Stimulated activated CD4-positive, alpha-beta T cell treated with anti-CD3 and anti-CD28 coated beads, Interleukin-2, amount 100 ng/mL, for 24 hours (primary cell): ENCODE measurements at places on chromosomes 5 and 9.

- no peak for DNase-seq
Observed at GRCh38 chr5:150632305-150633160, 7.9 kb upstream of the SYNPO start.

GRCh38 chr9:94554439-94555331 is at the start of gene PCAT7:
Gene PCAT7, plus strand, starts transcription at chr9:94555083.
- DNase-seq: peak; percentile 49

DNA sequence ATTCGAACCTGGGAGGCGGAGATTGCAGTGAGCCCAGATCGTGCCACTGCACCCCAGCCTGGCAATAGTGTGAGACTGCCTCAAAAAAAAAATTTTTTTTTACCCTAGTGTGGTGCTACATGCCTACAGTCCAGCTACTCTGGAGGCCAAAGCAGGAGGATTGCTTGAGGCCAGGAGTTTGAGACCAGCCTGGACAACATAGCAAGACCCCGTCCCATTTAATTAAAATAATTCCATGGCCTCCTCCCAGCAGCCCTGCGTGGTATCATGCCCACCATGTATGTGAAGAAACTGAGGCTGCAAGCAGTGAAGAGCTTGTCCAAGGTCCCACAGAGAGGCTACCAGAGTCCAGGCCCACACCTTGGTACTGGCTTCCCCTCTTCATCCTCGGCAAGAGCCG is 19.4 kb upstream of the PHYHD1 start:
- no peak for DNase-seq

DNA sequence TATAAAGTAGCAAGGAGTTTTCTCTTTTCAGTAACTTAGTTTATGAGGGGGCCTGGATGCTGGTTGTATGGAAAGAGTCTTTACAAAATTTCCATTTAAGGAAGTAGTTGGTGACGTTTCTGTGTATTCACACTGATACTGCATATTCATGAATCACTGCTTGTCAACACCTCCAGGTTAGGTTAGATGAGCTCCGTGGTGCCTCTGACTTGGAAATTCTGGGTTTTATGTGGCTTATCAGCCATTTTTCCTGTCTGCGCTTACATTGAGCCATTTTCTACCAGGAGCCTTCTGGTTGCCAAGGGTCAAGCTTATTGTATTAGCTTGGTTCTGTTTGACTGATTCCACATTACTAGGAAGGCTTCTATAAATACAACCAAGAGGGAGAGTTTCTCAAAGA is 128.3 kb downstream of the SLC28A3 start:
- DNase-seq: no peak

DNA sequence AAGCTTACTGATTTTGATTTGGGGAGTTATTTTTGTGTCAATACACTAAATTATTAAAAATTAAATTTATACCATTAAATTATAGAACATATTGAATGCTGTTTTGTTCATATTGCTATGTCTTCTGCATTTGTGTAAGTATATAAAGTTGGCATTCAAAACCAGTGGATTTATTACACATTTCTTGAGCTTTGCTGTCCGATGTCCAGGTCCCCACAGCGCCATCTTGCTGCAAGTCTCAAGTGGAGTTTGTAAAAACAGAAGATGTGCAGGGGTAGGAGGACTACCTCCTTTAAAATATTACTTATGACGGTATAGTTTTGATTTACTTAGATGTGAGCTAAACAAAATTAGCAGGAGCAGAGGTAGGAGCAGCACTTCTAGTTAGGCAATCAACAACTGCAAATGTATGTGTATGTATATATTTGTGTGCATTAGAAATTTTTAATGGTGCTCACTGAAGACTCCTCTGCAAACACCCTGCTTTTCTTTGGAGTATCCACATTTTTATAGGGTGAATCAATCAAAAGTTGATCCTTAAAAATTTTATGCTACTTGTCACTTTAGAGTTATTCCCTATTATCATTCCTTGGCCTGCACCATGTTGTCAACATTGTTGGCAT is 37.4 kb downstream of the CPEB4 start:
- DNase-seq: peak; percentile 40

DNA sequence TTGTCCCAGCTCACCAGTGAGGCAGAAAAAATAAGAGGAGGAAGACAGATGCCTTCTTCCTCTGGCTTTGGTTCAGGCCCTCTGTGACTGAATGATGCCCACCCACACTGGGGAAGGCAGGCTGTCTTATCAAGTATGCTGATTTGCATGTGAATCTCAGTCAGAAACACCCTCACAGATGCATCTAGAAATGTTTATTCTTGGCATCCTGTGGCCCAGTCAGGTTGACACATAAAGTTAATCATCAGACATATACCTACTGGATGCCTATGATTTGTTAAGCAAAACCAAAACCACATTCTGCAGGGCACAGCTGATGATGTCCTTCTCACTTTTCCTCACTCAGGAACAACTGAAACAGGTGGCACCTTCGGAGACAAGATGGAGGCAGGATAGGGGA is 243.4 kb upstream of the KCNN2 start:
- no peak for DNase-seq

DNA sequence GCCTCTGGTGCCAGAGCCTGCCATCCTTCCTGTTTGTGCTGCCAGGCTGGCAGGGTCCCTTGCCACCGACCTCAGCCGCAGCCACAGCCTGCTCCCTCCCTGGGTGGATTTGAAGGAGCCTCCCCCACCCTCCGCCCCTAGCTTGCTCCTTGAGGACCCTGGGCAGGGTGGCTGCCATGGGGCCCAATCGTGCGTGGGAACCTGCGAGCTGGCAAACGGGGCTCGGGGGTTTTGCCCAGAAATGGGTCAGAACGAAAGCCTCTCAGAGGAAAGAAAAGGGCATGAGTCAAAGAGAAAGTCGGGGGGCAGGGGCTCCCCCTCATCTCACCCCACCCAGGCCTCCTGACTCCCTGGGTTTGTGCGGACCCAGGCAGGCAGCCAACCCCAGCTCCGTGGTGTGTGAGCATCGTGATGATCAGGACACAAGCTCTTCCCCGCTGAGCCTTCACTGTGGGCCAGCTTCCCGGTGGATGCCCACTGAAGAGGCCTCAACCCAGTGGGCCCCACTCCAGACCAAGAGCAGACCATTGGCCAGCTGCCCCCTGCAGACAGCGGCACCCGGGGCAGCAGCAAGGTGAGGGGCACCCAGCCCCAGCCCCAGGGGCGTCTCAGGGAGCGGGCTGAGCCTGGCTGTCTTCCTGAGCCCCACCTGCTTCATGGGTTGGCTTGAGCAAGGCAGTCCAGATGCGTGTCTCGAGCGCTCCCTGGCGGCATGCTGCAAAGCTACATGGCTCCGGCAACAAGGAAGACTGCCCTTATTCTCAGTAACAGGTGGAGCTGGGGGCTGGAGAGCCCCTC is 3.0 kb upstream of the FUT7 start:
- peak; percentile 92 for DNase-seq

DNA sequence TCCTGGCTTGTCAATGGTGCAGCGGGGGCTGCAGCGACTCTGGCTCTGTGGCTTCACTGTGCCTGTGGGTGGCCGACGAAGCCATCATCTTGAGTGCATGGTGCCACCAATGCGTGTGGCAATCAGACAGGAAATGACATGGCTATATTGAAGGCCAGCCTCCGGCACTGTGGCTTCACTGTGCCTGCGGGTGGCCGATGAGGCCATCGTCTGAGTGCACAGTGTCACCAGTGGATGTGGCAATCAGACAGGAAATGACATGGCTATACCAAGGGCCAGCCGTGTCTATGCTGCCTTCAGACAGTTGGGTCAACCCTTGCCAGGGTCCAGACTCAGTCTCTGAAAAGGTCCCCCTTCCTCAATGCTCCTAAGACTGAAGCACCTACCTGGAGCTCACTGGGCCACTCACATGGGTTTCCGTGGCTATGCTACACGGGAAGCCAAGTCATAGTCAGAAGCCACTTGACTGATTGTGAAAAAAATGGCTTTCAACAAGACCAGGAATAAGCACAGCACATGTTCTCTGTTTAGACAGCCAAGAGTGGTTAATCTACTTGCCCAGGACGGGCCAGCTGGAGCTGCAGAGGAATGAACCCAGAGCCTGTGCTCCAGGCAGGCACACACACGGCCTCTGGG is 67.5 kb upstream of the S1PR3 start:
- no peak for DNase-seq

DNA sequence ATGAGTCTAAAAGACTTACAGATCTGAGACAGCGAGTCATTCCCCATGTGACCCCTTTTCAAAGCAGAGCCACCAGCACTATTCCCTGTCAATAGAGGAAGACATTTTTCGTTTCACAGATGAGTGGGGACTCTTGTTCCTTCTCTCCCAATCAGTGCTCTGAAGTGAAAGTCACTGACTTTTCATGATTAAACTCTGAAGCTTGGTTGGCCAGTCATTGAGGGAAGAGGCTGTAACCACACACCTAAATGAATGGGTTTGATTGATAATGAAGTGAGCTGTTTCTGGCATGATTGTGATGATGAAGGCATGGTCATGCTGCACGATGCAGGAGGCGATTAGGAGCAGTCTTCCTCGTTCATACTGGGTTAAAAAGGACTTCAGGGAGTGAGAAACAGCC is 171.9 kb downstream of the ZNF462 start:
- no peak for DNase-seq

GRCh38 chr5:65061974-65062353 is 293.2 kb downstream of the CWC27 start:
- no peak for DNase-seq

DNA sequence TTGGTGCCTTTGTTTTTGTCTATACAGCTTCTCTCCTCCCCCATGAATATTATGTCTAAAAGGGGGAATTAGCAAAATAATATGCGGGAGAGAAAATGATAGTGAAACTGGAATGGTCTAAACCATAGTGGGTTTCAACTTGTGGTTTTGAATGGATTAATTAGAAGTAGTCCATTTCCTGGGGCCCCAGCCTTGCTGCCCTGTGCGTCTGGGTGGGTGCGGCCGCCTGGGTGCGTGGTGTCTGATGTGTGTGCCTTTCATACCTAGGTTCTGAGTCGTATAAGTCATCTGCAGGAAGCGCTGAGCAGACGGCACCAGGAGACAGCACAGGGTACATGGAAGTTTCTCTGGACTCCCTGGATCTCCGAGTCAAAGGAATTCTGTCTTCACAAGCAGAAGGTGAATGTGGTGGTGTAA is 120.0 kb upstream of the CACNA1B start:
- peak; percentile 55 for DNase-seq

DNA sequence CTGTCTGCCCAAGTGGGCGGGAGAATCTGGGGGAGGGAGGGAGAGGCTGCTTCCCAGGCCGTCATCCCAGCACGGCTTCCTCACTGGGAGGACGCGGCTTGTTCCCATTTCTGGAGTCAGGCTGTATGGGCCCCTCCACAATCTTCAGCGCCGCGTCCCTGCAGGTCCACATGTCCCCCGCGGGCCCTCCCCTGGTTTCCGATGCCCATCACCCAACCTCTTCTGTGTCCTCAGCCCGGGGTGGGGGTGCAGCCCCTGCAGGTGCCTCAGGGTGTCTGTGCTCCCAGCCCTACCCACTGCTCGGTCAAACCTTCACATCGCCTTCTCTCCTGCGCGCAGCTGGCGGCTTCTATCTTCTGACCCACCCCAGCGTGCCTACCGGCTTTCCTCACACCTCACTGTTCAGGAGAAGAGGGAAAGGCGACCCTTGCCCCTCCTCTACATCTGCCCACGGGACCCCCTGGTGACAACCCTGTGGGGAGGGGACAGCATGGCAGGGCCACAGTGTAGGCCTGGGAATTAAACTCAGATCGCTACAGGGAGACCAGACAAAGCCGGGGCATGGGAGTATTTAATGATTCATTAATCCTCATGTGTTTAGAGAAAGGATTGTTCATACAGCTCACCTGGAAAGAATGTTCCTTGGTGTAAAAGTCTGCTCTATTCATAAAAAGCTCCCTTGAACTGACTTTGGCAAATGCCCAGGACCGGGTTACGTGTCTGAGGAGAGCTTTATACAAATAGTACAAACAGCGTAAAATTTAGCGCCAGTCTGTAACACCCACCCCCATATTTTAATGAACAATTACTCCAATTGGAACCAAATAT is 145.1 kb downstream of the IRX1 start:
- no peak for DNase-seq

DNA sequence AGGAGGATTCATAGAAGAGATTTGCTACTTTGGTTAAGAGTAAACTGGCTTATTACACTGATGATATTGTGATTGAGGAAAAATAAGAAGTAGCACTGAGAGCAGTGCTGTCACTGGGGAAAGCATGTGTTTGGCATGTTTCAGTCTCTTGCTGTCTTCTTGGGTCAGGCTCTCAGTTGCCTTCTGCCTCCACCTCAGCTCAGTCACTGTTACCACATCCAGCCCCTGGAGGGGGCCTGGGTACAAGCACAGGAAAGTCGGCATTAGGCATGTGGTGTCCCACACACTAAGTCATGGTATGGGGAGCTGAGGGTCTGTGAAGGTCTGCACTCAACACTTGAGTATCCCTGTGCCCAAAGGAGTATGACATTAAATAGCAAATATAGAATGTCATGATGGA is 958.3 kb upstream of the CDH9 start:
- DNase-seq: no peak

GRCh38 chr9:34106110-34106509 is 20.4 kb downstream of the DCAF12 start:
- DNase-seq: no peak
